Ascending aorta (tissue), 2 donors: ENCODE measurements at places on chromosomes 4 and X.

DNA sequence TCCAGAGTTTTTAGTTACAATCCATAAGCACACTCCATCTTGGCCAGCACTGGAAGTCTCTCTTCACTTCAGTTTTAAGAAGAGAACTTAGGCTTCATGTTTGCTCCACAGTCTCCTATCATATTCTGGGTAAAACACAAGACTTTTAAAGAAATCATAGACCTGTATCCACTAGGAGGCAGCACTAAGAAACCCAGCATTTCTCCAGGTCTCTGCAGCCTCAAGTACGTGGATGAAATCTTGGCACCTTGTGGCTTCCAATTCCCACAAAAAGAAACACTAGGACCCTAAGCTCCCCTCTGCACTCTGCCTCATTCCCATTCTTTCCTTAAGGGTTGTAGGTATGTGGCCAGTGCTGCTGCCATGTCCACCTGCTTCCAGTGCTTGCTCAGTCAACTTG, 367.3 kb upstream of the CASK start:
- DNase-seq: no peak

DNA sequence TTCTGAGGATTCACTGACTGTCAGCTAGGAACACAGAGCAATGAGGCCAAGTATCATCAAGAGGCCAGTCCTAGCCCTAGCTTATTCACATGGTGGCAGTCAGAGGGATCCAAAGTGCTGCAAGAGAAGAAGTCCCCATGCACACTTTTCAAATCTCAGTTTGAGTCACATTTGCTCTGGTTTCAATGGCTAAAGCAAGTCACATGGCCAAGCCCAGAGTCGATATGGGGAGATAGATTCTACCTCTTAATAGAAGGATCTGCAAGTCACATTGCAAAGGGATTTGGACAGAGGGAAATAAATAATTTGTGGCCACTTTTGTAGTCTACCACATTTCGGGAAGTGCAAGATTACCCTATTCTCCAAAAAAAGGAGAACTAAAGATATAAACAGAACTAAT, 3.7 kb upstream of the LCORL start:
- DNase-seq: no peak

DNA sequence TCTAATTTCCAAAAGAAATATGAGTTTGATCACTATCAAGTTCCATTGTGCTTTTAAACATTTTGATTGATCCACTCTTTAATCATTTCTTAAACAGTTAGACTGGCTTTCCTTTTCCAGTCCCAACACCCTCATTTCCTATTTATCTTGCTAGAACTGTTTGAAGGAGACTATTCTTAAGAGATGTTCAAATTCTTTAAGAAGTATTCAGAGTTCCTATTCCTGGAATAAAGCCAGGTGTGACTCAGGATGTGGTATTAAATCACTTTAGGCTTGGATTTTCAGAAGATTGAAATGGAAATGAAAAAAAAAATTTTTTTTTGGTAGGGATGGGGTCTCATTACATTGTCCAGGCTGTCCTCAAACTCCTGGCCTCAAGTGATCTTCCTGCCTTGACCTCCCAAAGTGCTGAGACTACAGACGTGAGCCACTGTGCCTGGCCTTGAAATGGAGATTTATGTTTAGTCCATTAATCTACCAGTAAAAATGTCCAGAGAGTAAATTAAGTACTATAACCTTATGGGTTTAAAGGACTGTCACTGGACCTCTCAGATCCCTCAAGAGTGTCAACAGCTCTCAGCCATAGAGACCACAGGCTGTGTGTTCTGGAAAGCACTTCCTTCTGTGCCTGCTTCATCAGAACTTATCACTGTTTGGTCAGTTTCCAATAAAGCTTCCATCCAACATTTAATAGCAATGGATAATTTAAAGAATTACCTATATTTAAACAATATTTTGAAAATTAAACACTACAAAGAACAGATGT, 90.7 kb downstream of the CDS1 start:
- no peak for DNase-seq

GRCh38 chr4:100372432-100372831, 145.4 kb downstream of the EMCN start:
- no peak for DNase-seq
